ENCODE measurements at places on chromosomes 5 and 9.

- DNase-seq: no peak
These were observed 259.4 kb upstream of the EFNA5 start for GRCh38 chr5:107930092-107930491.

- DNase-seq: peak; percentile 83
These were observed 724 bp downstream of the SGTB start for GRCh38 chr5:65721050-65721719.

DNA sequence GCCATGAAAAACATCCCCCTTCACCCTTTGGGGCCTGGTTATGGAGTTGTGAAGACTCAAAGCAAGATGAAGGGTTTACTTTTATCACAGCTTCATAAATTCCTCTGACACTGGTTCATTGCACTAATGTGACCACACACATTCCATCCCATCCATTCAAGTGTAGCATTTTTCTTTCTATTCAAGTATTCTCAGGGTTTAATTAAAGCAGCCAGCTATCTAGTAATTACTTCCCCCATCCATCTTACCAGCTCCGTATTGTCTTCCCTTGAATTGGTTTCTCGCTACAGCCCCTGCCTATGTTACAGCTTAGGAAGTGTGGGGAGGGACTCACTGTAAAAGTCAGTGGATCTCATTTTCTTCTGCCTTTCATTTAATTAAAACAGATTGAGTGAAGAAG is 387.0 kb upstream of the RFX3 start:
- DNase-seq: no peak

GRCh38 chr9:115966660-115967059 is 186.9 kb upstream of the PAPPA start:
- DNase-seq: no peak

- no peak for DNase-seq
These were observed 382.3 kb downstream of the PTPRD start for GRCh38 chr9:10230512-10230911.

- DNase-seq: no peak
These were observed 16.1 kb downstream of the SH3GL2 start for GRCh38 chr9:17594961-17595360.

DNA sequence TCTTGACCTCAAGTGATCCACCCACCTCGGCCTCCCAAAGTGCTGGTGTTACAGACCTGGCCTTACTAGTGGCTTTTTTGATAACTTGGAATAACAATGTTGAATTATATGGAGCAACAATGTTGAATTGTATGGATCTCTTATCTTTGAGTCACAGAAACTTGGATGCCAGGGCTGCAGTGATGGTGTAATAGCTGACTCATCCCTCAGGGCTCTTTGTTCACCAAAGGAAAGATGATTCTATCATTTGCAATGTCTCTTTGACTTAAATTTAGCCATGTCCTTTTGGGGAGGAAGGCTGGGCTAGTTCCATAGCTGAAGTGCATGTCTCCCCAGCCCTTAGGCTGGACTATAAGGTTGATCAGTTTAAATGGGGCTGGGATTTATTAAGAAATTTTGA is 172.3 kb downstream of the PDZD2 start:
- DNase-seq: no peak

- no peak for DNase-seq
These were observed 846.6 kb downstream of the NR2F1-AS1 start for GRCh38 chr5:92734211-92734940.

DNA sequence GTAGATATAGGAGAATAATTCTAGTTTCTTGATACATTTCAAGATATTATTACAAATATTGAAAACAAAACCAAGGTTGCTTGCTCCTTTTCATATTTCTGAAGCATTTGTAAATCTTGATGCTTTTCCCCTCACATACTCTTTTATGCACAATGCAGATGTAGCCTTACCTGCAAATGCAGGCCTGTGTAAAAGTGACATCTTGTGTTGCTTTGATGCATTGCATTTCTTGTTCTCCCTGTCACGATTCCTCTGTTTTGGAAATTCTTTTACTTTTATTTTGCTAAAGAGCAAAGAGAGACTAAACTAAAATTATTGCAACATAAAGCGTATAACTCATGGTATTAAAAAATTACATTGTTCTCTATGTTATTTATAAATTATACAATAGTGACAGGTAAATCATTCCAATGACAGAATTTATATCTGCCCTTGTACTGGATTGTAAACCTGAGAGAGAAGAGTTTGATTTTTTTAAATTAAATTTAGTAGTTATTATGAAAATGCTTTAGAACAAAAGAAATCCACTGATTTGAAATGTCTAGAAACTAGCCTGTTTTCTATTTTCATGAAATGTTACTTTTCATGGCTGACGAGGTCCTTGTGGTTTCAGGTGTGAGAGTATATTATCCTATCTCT is 970.0 kb downstream of the MAT2B start:
- DNase-seq: no peak

GRCh38 chr5:151212406-151212798 is 11.5 kb downstream of the CCDC69 start:
- no peak for DNase-seq
